ENCODE measurements at places on chromosomes 1 and 21.

DNA sequence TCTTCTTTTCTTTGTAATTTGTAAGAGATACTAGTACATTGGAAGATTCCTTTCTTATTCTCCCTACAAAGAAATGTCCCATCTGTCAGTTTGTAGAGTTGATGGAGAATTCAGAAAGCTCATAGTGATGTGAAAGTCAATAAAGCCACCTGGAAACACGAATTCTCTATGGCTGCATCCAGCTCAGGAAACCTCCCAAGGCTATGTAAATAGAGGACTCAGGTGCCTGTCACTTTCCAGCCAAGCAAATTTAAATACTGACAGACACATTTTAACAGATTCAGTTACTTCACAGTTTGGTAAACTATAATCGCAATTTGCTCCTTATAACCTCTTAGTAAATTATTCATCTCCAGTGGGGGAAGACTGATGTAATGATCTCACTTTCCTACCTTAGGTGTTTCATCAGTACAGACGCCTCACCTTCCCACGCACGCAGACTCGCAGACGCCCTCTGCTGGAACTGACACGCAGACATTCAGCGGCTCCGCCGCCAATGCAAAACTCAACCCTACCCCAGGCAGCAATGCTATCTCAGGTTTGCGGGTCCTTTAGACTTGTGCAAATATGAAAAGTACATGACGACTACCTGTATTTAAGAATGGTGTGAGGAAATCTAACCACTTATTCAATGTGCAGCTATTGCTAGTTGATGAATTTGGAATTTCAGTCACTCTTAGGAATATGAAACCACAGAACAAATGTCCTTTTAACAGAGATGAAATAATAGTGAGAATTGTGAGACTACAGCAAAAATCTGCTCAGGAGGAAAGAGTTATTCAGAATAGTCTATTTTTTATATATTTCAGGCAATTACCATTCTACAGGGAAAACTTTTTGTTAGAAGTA, 60.6 kb downstream of the PTPRC start:
- DNase-seq = no peak

- no peak for DNase-seq
Observed at GRCh38 chr1:71019233-71019969, 28.2 kb downstream of the PTGER3 start.

DNA sequence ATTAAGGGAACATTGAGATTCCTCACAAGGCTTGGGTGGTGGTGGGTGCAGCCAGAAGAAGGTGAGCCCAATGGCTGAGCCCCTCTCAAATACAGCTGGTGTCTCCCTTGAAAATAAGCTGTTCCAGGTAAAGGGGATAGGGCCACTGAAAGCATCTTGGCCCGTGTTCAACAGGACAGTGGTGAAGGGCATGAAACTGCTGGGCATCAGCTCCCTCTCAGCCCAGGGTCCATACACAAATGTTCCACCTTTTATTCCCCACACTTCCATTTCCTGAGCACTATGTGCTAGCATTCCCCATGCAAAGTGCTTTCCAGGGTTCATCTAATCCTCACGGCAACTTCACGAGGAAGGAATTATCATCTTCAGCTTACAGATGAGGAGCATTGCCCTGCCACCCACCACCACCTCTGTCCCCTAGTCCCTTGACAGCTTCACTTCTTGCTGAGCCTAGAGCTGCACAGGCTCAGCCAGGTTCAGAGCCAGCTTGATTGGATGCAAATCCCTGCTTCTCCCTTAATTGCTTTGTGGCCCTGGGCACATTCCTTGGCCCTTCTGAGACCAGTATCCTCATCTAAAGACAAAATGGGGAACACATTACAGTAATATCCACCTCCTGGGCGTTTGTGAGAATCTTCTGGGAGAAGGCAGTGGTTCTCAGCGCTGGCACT, 9.6 kb downstream of the TAGLN2 start:
- DNase-seq = no peak

- DNase-seq = no peak
Observed at GRCh38 chr1:232875536-232875935, 70.3 kb downstream of the MAP10 start.

DNA sequence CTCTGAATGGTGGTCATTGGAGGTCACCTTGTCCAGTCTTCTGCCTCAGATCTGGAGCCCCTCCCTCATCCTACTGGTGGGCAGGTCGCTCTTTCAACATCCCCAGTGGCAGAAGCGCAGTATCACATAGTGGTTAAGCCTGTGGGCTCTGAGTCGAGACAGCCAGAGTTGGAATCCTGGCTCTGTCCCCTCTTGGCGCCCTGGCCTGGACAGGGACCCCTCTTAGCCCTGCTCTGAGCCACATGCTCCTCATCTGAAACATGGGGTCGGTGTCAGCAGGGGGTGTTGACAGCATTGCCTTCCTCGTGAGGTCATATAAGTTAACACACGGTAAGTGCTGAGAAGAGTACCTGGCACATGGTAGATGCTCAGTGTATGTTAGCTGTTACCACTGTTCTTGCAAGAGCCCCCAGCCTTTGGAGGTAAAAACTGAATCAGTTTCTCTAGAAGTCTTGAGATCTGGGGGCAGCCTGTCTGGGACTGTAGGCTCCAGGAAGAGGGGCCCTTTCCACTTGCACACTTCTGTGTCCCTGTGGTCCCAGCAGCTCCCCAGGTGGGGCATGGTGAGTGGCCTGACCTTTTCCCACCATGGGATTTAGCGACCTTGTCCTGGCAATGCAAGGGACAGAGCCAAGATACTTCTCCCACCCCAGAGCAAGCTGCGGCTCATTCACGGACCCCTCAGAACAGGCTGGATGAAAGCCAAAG, 6.4 kb downstream of the ZC3H12A start:
- DNase-seq = no peak

DNA sequence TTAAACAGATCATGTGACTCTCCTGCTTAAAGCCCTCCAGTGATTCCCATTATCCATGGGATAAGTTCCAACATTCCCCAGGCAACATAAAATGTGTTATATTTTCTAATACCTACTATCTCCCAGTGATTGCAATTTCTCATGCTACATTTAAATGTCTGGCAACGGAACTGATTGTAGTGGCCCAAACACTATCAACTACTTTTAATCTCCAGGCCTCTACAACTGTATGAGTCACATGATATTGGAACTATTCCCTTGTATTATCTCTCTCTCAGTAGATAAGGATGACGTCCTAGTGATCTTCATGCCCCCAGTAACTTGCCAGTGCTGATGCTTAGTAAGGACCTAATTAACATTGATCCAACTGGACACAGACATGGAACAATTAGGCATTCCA, 49.9 kb downstream of the ERICH3 start:
- no peak for DNase-seq

DNA sequence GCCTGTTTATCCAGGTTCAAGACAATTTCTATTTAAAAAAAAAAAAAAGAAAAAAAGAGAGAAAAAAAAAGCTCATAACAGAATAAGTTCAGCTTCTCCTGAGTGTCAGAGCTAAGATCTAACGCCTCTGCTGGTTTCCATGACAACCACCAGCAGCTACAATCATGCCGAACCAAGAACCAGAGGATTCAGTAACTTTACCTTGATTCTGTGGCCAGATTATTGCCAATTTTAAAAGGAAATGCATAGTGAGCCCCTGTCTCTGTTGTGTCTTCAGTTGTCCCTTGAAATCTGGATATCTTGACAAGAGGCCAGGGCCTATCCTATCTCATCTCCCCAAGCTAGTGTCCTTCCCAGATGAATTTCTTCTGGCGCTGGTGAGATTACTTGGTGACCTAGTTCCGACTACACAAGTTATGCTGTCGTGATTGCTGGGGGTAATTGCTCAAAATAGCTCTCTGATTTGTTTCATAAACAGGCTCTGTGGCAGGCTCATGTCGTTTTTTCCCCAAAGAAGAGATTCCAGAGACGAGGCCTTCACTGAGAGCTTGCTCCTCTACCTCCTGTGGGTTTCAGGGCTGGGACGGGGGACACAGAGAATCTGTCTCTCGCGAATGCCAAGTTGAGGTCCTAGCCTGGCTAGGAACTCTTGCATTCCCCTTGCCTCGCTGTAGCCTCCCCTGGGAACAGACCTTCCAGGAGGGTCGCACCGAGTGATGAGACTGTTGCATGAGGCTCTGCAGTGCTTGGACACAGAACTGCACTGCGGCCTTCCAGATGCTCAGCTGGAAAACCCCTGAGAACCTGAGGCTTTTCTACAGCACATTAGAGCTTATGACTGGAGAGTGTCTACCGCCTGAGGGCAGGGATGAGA, 32.4 kb upstream of the SCCPDH start:
- DNase-seq = no peak

DNA sequence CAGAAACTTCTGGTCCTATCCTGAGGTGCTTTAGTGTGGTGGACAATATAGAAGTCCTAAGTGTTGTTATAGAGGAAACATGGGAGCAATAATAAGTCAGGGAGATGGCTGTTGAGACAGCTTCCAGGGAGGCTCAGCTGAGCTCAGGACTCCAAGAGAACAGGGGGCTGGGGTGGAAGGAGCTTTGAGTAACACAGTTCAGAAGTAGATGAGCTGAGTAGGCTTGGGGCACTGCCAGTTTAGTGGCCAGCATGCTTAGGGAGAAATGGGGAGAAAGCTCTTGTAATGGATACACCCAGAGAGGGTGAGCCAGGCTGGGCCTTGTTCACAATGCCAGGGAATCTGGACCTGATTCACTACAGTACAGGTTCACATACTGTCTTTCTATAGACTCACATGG, 201.6 kb downstream of the DAB1 start:
- no peak for DNase-seq

DNA sequence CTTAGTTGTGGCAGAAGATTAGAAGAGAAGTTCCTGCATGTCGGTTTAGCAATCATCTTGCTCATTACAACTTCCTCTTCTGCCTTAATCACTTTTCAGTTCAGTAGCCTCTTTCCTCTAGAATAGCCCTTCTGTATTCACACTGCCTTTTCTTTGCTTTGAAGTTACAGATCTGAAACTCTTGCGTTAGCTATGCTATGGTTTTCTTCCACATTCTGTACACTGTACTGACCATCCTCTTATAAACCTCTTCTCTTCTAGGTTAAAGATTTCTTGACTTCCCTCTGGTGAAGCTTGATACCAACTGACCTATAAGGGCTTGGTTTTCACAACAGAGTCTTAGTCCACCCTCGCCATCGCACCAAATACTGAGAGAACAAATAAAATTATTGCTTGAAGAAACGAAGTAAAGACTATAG, 35.0 kb downstream of the C21orf91 start:
- peak; percentile 63 for DNase-seq

GRCh38 chr1:165910764-165911421, 83.5 kb downstream of the UCK2 start:
- DNase-seq = no peak

GRCh38 chr1:115501476-115501875, 140.3 kb upstream of the VANGL1 start:
- DNase-seq = no peak
